ENCODE measurements at places on chromosomes 6 and 20. TPM values are rescaled to one million over a fixed set of nuclear protein-coding genes. Genes with fewer than 3 reads are reported as not detected.

SASH1 gene
- polyA plus RNA-seq = 19.9 TPM

DEFB125 gene
- polyA plus RNA-seq = not detected

IL17F gene
- not detected for polyA plus RNA-seq

KCNK16 gene
- not detected for polyA plus RNA-seq

BRPF3 gene
- polyA plus RNA-seq = 17.5 TPM

TSPO2 gene
- not detected for polyA plus RNA-seq

SLC22A2 gene
- polyA plus RNA-seq = 0.05 TPM

LST1 gene
- polyA plus RNA-seq = 10.6 TPM

STX7 gene
- 39.7 TPM for polyA plus RNA-seq

NRN1 gene
- 22.7 TPM for polyA plus RNA-seq

MRPL14 gene
- polyA plus RNA-seq = 42.0 TPM

BCKDHB gene
- 13.8 TPM for polyA plus RNA-seq

PBOV1 gene
- polyA plus RNA-seq = not detected

SRMS gene
- polyA plus RNA-seq = not detected

RNF182 gene
- 0.19 TPM for polyA plus RNA-seq

SIRPG gene
- polyA plus RNA-seq = 0.49 TPM

GRCh38 chr20:57190536-57191264 is 75.7 kb downstream of the BMP7 start:
- no peak for DNase-seq

DNA sequence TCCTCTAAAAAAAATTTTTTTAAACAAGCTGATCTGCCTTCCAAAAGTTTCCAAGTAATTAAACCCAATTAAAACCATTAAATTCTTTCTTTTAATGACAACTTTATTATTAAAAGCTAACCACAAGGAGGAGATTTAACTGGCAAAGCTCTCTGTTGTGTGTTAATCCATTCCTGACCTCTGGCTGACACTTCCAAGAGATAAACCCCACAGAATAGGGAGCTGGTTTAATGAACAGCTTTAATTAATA is 230.8 kb downstream of the EYA2 start:
- DNase-seq = no peak

DNA sequence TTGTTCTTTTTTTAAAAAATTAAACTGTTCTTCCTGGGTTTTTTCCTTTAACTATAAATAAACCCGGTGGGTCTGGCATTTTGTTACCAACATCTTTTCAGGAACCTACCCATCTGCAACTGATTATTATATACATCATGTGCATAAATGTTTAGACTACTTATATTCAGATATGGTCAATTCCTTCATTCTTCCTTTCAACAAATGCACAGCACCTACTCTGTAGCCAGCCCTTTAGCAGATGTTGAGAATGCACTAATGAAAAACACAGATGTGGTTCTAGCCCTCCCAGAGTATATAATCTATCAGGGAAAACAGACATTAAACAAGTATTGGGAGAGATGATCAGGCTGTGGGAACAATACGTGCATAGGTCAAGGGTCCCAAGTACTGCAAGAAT is 237.1 kb downstream of the UST start:
- DNase-seq = no peak

GRCh38 chr20:44587035-44587980 is 4.9 kb downstream of the PKIG start:
- DNase-seq = no peak

- DNase-seq = no peak
These were observed 158.1 kb downstream of the QKI start for GRCh38 chr6:163572612-163573011.

GRCh38 chr6:28940294-28940857 is 16.6 kb upstream of the TRIM27 start:
- no peak for DNase-seq

GRCh38 chr20:4451487-4452081 is 270.1 kb upstream of the PRND start:
- DNase-seq = no peak

- no peak for DNase-seq
These were observed 3.4 kb downstream of the KCNB1 start for GRCh38 chr20:49478754-49479689.

GRCh38 chr20:50655311-50655880 is 35.9 kb downstream of the RIPOR3 start:
- DNase-seq = peak; percentile 85

DNA sequence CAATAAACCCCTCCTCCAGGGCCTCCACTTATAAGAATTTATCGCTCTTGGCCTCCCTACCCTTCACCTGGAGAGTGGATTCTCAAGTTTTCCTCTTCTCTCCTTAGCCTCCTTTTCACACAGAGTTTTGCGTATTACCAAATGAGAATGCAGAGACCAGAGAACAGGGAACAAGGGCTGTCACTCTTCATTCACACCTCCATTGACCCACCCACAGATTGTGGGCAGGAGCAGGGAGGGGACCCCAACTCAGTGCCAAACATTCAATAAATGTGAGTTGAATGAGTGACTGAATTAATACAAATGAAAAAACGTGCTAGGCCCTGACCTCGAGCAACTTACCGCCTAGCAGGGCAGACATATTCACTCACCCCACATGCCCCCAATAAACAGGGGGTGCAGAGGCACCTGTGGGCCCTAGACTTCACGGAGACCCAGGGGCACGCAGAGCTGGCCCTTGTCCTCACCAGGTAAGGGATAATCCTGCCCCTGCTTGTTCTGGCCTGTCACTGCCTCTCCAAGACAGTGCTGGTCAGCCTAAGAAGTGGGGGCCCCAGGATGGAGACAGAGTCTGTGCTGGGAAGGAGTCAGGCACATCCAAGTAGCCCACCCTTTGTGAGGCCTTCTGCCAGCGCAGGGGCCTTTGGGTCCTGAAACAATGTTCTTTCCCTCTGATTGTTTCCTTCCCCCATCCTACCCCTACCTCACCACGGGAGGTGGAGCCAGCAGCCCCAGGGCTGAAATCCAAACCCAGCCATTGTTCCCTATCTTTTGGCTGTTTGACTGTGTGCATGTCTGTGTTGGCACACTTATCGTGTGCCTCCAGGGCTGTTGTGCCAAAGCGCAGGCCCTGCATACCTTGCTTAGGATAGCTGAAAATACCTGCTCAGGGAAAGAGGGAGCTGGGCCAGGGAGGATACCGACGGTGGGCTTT is 8.4 kb upstream of the TJAP1 start:
- DNase-seq = no peak

- no peak for DNase-seq
These were observed 2.6 kb upstream of the TFAP2C start for GRCh38 chr20:56626367-56627121.

- DNase-seq = no peak
These were observed 30.2 kb downstream of the PANK2 start for GRCh38 chr20:3919352-3919751.

DNA sequence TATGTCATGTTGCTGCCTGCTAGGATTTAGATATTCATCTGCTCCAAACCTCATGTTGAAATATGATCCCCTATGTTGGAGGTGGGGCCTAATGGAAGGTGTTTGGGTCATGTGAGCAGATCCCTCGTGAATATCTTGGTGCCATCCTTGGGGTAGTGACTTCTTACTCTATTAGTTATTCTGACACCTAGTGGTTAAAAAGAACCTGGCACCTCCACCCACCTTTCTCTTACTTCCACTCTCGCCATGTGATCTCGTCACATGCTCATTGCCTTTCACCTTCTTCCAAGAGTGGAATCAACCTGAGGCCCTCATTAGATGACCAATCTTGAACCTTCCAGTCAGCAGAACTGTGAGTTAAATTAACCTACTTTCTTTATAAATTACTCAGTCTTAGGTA is 549.4 kb upstream of the SYNCRIP start:
- DNase-seq = no peak

- DNase-seq = no peak
These were observed 32.8 kb upstream of the CEP162 start for GRCh38 chr6:84260196-84260595.

- DNase-seq = no peak
These were observed 310.3 kb downstream of the CDH26 start for GRCh38 chr20:60268491-60268890.

- no peak for DNase-seq
These were observed 114.6 kb upstream of the RIPOR2 start for GRCh38 chr6:25050356-25050755.

DNA sequence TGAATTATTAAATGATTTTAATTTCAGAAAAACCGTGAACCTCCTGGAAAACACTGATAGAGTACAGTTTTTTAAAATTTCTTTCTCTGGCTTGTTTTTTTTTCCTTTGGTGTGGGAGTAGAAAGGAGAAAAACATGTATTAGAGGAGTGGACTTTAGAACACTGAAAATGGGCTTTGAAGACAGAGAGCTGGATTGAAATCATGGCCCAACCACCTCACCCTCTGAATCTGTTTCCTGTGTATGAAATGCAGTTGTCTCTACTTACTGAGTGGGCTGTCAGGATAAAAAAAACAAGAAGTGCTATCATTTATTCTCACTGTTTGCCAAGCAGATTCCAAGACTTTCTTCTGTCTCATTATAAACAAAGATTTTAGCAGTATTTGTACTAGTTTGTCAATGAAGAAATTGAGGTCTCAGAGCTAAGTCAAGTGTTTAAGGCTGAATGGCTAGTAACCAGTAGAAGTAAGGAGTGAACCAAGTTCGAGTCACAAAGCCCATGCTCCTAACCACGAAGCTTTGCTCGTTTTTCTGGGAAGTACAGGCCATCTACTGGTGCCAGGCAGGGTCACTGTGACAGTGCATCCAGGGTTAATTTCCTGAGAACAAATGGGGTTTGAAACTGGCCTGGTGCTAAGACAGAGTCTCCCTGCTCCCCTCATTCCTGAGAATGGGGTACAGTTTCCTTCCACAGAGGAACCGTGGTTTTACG is 256.4 kb downstream of the TMEM242 start:
- no peak for DNase-seq

DNA sequence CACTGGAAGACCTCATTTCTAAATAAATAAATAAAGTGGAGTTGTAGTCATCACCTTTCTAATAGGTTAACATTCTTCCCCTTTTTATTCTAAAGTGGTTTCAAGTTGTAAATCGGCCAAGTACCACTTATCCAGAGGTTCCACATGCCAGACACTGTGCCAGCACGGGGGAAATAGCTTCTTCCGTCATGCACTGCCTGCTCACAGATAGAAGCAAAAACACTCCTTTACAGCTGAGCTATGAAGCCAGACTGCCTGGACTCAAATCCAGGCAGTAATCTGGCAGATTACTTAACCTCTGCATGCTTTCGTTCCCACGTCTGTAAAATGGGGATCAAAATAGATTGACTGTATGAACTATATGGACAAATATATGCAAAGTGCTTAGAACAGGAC is 17.2 kb upstream of the SCML4 start:
- DNase-seq = no peak

DNA sequence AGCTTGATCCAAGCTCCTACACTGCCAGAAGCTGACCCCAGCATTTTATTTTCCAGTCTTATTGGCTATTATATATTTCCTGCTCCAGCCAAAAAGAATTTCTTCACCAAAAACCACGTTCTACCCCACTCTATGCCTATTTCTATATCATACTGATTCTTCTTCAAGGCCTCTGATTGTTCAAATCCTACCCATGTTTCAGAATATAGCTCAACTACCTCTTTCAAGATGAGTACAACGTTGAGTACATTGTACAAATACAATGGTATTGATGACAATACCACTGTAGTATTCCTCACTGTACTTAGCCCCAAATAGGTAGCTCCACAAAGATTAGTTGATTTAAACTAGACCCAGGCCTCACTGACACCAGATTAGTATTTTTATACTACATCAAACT is 31.0 kb downstream of the ASCC3 start:
- DNase-seq = no peak

DNA sequence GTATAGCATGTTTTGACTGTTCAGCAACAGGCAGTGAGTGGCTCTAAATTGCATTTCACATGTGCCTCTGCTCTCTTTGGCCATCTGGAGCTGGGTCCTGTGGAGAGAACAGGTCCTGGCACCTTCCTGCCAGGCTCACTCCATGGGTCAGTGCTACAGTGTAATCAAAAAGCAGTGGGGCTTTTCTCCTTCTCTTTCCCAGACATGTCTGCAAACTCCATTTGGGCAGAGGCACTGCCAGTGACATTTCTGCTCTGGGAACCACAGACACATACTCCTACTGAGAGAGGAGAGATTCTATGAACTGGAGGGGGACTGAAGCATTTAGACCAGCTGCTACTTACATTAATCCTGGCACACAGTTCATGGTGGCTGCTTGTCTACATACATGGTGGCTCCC is 68.3 kb upstream of the TRAF3IP2 start:
- DNase-seq = no peak

GRCh38 chr6:7260291-7261031 is 52.5 kb downstream of the SSR1 start:
- no peak for DNase-seq

DNA sequence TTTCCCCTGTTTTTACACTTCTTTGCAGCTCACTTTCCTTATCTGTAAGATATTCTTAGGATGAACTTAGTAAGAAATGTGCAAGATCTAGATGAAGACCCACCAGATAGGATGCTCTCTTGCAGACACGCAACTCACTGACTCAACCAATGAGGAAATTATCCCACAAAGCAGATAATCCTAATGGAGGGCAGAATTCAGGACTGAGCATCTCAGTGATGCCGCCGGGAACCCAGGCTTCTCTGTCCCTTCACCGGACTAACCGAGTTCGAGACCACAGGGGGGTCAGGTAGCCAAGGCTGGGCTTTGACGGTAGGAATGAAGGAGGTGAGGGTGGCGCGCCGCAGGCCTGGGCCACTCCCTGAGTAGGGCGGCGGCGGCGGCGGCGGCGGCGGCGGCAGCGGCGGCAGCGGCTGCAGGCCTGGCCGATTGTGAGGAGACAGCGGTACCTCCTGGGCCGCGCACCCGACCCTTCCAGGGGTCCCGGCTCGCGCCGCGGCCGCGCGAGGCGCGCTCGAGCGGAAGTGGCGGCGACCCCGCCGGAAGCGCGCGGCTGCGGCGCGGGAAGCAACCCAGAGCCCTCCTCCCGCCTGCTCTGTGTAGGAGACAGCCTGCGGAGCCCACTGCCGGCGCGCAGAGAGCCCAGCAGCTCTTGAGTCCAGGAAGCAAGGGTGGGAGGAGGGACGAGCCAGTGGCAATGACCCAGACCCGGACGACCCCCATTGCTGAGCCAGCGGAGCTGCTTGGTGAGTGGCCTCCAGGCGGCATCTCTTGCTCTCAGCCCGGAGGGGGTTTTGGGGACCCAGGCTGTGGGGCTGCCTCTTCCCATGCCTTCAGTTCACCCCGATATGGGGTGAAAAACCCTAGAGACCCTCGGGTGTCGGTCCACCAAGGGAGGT is at the start of gene KHDC1:
Gene KHDC1, minus strand, starts transcription at position 526 of the 899 bp plus-strand sequence. CDS start 20,679 bp downstream, outside the sequence.
- peak; percentile 40 for DNase-seq

GRCh38 chr6:160076009-160076408 is 45.6 kb upstream of the SLC22A1 start:
- DNase-seq = no peak

GRCh38 chr6:117706504-117706903 is 31.2 kb downstream of the NUS1 start:
- DNase-seq = no peak

GRCh38 chr20:32238483-32239425 is 31.1 kb downstream of the POFUT1 start:
- no peak for DNase-seq

- DNase-seq = no peak
These were observed 24.6 kb downstream of the KDM1B start for GRCh38 chr6:18179770-18180356.

GRCh38 chr6:45677381-45678284 is 299.9 kb upstream of the SUPT3H start:
- DNase-seq = peak; percentile 46

DNA sequence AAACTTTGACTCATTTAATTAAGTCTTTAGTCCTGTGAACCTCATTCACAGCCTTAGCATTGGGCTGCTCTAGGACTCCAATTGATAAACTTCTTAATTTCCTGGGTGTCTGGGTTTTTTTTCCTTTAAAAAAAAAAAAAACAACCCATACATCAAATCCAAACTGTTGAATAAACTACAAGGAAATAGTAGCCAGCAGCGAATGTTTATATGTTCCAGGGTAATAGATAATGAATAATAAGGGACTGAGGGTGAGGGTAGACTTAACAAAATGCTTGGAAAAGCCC is 563.5 kb upstream of the AGPAT4 start:
- DNase-seq = no peak
